ENCODE measurements at places on chromosomes 11 and 22. TPM values are rescaled to one million over a fixed set of nuclear protein-coding genes. Genes with fewer than 3 reads are reported as not detected.

DNA sequence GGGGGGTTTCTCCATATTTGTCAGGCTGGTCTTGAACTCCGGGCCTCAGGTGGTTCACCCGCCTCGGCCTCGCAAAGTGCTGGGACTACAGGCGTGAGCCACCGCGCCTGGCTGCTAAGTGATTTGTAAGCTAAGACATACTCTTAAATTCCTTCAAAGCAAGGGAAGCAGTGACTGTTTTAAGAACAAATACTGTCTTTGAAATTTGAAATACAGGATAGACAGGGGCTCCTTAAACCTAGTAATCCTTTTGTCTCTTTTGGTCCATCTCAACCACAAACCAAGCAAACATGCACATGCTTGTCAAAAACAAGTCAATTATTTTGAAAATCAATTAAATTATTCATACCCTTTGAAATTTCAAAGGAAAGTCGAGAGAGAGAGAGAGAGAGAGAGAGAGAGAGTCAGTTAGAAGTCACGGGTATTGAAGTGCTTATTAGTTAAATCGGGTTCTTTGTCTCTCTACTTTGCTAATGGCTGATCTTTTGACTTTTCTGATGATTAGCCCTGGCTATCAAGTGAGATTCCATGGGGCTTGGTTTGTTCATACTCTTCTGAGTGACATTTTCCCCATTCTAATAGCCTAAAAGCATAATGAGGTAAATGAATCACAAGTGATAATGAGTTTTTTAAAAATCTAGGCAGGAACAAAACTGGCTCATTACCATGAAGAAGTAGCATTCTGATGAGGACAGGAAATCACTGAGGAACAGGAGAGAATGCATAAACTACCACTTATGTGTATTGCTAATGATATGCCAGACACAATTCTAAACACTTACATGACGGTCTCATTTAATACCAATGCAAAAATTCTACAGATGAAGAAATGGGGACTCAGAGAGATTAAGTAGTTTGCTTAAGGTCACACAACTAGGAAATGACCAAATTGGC is 48.0 kb downstream of the MCHR1 start:
- H3K4me1 ChIP-seq: peaks cover 60% of the 10 kb centered on the region
- DNase-seq: no peak
- H3K36me3 ChIP-seq: no peaks in the 10 kb centered on the region
- no peaks in the 10 kb centered on the region for H3K27me3 ChIP-seq

The TOMM22 gene
- total RNA-seq: 42.3 TPM

The C11orf65 gene
- 0.30 TPM for total RNA-seq

The EIF3M gene
- total RNA-seq: 223 TPM

GRCh38 chr22:27097506-27097905 is 440.1 kb downstream of the MIAT start:
- no peaks in the 10 kb centered on the region for H3K27me3 ChIP-seq
- H3K4me1 ChIP-seq: no peaks in the 10 kb centered on the region
- no peak overlapping the region for H3K27ac ChIP-seq
- H3K36me3 ChIP-seq: no peaks in the 10 kb centered on the region
